ENCODE measurements at places on chromosomes 4 and X.

- no peak for DNase-seq
These were observed 25.7 kb upstream of the CCKAR start for GRCh38 chr4:26515936-26516335.

DNA sequence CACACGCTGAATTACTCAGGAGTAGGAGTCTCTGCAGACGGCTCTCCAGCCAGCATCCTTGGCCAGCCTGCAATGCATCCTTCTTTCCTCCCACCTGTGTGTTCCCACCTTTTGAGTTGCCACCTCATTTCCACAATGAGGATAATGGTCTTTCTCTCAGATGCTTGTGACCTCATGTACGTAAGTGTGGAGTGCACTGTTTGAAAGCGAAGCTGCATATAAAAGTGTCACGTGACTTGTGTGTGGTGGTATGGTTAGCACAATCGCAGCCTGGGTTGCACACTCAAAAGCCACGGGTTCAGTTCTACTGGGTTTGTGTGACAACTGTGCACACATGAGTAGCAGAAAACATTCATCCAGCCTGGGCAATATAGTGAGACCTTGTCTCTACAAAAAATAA lies 12.0 kb upstream of the MFAP3L start:
- DNase-seq = no peak

DNA sequence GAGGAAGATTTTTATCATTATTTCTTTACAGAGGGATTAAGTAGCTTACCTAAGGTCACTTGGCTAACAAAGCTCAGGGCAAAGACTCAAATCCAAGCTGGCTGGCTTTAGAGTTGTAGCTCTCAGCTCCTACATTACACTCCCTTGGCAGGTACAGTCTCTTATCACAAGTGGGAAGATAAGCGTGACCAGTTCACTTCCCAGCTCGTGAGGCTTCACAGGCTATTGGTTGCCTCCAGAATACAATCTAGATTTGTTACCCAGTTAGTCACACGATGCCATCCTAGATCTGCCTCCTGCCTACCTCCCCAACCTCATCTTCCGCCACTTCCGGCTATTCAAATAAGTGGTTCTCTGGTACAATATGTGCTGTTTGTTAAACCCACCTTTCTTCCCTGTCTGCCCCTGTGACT lies 3.7 kb downstream of the MMRN1 start:
- DNase-seq = no peak

GRCh38 chrX:153689654-153690465 lies 2.1 kb downstream of the SLC6A8 start:
- DNase-seq = no peak

GRCh38 chr4:168208957-168209614 lies 109.5 kb downstream of the DDX60 start:
- no peak for DNase-seq

- peak; percentile 11 for DNase-seq
These were observed 20.8 kb upstream of the SERTM2 start for GRCh38 chrX:111490688-111491087.

- no peak for DNase-seq
These were observed 42.0 kb upstream of the PRKG2 start for GRCh38 chr4:81257021-81257420.

GRCh38 chrX:54180403-54180802 lies 2.7 kb downstream of the FAM120C start:
- no peak for DNase-seq

- DNase-seq = no peak
These were observed 33.5 kb downstream of the GUCY2F start for GRCh38 chrX:109448282-109448938.

DNA sequence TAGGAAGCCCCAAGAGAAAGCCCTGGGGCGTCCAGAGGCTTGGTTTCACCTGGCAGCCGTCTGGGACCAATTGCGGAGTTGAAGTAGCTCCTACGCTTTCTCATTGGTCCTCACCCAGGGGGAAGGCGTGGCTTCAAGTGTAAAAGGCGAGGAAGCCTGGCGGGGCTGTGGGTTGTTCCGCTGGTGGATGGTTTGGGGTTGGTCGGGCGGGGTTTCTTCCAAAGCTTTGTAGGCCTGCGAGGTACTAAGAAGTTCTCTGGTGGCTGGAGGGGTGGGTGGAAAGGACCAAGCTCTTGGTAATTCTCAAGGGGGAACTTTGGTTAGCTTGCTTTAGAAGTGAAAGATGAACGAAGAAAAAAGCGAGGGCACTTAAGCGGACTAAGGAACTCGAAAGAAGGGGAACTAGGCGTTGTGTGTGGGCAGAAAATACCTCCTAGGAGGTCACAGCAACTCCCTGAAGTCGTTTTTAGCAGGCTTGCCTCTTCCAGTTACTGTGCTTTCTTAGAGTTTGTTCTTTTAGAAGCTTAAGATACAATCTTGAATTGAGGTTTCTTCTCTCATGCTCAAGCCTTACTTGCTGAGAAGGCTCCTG lies 36.6 kb downstream of the CCNG2 start:
- no peak for DNase-seq

- peak; percentile 77 for DNase-seq
These were observed 223.7 kb downstream of the COL25A1 start for GRCh38 chr4:109078724-109079123.

DNA sequence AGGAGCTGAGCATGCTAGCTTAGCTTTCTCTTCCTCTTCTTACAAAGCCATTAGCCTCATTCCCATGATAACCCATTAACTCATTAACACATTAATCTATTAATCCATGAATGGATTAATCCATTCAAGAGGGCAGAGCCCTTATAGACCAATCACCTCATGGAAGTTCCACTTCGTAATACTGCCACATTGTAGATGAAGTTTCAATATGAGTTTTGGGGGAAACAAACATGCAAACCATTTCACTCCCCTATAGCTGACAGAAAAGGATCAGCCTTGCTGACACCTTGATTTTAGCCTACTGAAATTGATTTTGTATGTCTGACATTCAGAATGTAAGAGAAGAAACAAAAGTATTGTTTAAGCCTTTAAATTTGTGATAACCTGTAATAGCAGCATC lies 251.8 kb upstream of the GALNTL6 start:
- no peak for DNase-seq

GRCh38 chr4:135838889-135839288 lies 1637.3 kb upstream of the PABPC4L start:
- no peak for DNase-seq

- no peak for DNase-seq
These were observed 13.3 kb upstream of the IL3RA start for GRCh38 chrX:1323315-1323714.

DNA sequence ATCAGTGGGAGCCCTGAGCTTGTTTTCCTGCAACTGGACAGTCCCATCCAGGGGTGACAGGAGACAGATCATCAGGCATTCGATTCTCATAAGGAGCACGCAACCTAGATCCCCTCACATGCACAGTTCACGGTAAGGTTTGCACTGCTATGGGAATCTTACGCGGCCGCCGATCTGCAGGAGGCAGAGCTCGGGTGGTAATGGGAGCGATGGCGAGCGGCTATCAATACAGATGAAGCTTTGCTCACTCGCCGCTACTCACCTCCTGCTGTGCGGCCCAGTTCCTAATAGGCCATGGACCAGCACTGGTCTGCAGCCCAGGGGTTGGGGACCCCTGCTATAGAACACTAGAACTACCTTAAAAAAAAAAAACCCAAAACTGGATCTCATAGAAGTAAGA lies 45.4 kb downstream of the ARSD start:
- DNase-seq = no peak

All from umbilical cord (tissue), 2 donors.